ENCODE measurements at places on chromosomes 3 and 15.

DNA sequence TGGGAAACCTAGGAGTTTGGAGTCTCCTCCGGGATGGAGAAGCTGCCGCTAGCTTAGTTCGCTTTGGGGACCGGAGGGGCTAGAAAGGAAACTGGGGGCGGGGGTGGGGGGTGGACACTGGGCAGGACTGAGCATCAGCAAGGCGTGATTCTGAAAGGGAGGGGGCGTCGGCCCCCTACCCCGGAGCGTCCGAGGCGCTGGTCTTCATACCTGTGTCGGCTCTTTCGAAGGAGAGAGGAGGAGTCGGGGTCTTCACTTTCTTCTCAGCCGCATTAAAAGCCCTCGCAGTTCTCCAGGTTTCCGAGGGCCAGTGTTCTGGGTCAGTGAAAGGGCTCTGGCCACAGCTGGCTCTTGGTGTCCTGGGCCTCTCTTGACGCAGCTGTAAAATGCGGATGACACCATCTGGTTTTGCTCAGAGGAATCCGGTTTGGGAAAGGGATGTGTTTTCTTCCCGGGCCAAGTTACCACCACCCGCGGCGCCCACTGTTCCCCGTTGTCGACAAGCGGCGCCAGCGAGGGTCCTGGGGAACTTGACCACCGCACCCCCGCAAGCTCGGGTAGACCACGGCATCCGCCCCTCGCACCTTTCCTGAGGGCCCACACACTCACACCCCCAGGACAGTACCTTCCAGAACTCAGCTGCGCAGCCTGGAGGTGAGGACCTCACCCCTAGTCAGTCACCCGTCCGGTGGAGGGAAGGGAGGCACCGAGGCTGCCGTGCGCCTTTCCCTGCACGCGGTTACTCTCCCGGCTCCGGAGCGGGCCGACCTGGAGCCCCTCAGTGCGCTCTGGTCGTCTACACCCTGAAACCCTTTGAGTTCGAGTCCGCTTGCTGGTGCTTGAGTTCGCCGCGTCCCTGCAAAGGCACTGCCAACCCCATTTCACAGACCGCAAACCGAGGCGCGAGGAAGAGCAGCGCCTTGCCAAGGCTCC is 660 bp downstream of the CCK start:
- no peak for DNase-seq

DNA sequence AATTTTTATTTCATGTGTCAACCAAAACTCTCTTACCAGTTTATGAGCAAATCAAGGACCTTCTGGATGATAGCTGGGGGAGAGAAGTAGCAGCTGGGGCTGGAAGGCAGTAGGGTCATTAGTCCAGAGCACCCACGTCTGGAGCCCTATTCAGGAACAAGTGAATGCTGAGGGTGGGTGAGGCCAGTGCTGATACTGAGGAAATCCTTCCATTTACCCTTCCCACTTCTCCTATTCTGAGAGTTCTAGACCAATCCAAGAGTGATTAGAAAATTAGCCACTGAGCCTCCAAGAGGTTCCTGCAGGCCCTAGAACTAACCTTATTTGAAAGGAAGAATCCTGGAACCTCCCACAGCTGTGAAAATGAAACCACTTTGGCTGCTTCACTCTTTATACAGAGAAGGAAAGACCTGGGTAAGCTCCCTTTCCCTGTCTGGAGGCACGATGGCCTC is 46.2 kb upstream of the VILL start:
- no peak for DNase-seq

GRCh38 chr15:60423537-60423936 is 25.8 kb upstream of the ANXA2 start:
- DNase-seq, result no peak

DNA sequence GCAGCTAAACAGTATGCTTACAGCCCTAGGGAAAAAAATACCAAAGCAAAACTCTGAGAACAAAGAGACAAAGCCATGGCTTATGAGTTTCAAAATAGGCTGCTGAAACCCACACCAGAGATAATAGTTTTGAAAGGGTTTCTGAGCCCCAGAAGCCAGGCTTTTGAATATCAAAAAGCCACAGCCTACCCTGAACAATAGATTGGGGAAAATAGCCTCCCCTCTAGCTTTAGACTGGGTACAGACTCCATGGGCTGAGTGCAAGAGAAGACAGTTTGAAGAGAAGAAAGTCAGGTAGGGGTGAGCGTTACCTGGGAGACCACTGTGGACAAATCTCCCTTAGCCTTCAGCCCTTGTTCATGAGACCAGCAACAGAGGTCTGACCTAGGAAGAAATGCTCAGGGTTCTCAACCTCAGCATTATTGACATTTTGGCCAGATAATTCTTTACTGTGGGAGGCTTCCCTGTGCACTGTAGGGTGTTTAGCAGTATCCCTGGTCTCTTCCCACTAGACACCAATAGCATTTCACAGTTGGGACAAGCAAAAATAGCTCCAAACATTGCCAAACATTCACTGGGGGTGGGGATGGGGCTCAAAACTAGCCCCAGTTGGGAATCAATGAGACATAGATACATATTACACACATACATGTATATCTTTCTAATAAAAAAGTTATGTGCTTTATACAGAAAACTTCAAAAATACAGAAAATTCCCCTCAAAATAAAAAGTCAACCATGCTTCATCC is 11.6 kb upstream of the TAFA4 start:
- no peak for DNase-seq

DNA sequence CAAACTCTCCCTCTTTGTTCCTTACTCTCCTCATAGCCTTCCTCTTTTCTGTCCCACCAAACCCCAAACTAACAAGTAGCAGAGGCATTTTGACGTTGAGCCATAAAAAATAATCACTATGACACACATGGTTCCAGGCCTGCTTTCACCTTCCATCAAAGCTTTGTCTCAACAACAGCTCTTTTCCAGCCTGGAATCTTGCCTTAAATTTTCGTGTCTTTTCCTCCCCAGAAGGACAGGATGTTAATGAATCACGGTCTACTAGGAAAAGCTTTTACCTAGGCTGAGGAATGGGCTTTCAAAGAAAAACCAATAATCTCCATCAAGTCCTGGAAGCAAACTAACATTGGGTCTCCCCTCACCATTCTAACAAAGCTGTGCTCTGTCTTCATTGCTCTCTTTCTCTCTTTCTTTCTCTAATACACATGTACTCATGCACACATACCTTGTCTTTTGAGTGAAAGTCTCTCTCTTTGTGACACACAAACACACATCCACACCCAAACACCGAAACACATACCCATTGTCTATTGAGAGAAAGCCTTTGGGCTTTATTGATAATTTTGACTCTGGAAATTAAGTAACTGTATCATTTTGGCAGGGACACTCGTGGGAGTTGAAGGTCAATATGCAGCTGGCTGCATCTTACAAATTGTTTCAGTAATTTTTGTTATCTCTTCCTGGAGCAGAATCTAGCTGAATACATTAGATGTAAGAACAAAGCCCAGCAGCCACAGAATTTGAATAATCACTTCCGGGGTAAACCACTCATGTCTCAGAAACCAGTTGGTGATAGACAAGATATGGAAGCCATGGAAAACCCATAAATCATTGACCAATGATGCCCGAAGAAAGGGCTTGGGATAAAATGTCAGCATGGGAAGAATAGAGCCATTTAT is 107.4 kb upstream of the SLC4A7 start:
- DNase-seq, result no peak

DNA sequence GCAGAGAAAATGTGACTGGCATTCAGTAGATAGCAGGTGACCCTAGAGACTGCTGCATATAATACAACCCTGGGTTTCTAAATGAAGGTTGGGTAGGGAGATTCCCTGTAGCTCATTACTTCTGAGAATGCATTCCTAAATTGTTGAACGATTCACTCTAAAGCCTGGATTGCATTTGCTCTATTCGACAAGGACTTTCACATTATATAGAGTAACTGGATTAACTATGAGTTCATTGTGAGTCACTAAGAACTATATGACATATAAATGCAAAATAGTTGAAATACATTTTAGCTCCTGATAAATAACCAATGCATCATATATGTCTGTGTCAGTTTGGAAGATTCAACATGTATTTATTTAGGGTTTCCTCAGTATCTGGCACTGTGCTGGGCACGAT is 294.7 kb upstream of the CCDC54 start:
- DNase-seq, result no peak

GRCh38 chr3:143586576-143586975 is 261.7 kb downstream of the SLC9A9 start:
- DNase-seq, result no peak

DNA sequence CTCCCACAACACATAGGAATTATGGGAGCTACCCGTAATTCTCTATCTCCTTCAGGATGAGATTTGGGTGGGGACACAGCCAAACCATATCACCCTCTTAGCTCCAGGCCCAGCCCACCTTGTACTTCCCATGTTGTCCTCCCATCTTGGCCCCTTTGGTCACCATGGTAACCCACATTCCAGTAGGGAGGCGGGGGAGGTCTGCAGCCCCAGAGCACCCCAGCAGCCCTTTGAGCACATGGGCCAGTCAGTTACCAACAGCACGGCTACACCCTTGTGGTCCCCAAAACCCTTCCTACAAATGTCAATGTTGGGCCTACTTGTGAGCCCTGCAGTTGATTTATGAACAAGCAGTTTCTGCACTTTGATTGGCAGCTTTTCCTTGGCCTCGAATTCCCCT is 84.5 kb downstream of the LRRK1 start:
- no peak for DNase-seq

GRCh38 chr3:157148196-157148889 is 11.6 kb downstream of the CCNL1 start:
- no peak for DNase-seq

DNA sequence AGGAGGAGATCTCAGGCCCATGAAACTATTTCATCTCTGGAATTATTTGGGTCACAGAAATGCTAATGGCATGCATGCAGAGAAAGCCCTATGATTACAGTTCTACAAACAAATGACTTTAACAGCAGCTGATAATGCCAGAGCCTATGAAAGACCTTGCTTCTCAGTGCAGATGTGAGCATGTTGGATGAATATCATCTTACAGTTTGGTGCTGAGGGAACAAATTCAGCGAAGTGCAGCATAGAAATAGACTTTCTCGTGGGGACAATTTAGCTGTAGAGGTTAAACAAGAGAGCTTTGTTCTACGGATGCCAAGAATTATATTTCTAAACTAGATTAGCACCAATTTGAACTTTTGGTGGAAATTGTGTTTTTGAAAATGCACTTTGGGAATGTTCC is 27.7 kb downstream of the PTX3 start:
- DNase-seq, result no peak

DNA sequence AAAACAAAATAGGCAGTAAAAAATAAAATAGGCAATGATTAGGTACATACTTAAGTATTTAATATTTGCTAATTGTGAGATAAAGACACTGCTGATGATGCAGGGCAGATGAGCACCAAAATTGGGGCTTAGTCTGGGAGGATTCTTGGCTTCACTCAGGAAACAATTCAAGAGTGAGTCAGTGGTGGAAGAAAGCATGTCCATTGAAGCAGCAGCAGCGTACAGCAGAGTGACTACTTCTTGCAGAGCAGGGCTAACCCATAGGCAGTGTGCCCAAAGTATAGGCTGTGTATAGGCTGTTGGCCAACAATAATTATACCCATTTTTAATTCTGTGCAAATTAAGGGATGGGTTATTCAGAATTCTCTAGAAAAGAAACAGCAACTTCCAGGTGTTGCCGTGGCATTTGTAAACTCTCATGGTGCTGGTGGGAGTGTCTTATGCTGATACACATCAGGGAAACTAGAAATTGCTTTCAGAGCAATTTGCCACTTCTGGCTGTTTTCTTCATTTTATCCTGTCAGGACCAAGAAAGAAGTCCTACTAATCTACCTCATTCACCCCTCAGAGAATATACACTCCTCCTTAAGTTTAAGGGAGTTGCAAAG is 317.3 kb upstream of the NAALADL2 start:
- no peak for DNase-seq

DNA sequence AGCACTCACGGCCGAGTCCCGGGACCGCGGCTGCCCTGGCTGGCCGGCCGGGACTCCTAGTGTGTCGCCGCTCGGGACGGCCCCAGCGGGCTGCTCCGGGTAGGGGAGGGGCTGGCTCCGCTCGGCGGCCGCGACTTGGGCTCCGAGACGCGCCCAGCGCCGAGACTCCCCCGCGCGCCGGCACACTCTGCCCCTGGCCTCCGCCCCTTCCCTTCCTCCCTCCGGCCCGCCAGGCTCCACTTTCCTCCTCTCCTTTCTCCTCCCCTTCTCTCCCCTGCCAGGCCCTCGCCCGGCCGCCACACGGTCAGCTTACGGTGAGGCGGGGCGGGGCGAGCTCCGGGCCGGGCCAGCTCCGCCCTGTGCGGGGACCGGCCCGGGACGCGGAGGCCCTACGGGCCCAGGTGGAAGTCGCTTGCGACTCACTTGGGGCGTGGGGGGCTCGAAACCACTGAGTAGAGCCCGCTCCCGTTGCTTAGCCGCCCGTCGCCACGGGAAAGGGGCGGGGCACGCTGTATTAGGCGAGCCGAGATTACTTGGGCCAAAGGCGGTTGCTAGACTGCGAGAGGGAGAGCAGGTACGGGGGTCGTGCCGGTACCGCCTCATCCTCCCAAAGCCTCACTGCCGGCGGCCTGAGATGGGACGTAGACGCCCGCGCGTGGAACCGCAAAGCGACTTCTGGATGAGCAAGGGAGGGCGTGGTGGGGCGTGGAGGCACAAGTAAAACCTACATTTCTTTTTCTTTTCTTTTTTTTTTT is at the start of gene ITGB5:
ITGB5 (minus strand) TSS at position 189 of the 755 bp plus-strand sequence. CDS start 365 bp downstream, outside the sequence.
- DNase-seq, result no peak

- no peak for DNase-seq
These were observed 85.3 kb upstream of the RNU6-1 start for GRCh38 chr15:67925182-67925581.

DNA sequence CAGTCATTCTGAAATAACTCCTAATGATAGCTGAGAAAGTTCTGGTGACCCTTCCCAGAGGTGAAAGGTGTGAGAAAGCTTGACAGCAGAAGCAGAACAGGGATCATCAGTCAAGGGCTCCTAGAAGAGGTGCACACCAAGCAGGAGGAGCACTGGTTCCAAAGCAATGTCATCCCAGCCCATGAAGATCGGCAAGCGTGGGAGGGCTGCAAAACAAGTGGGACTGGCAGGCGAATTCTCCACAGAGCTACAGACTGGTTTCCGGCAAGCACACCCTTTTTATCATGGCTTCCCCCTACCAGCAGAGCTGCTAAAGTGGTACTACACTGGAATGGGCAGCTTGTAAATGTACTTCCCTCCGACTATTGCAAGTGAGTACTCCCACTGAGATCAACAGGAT is 62.3 kb upstream of the MYO5C start:
- no peak for DNase-seq

DNA sequence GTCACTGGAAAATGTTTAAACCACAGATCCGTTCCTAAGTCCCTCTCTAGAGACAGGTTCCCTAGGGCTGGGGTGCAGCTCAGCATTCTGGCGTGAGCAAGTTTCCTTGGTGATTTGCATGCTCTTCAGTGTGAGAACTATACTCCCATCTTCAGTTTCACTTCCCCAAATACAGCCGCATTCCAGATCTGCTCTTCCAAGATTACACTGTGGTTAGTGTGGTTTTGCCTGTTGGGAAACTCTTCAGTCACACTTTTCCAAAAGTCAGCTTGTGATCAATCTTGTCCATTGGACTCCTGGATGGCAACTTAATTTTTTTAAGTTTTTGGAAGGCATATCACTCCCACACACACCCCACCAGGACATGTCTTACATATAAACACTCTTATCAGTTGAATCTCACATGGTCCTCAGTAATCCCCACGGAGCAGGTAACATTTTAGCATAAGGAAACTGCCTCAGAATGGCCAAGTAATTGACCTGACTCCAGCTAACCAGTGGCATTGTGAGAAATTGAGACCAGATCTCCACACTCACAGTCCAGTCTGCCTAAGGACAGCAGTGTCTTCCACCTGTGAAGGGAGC is 33.5 kb upstream of the PTPN23 start:
- DNase-seq, result peak; percentile 71

GRCh38 chr15:66565741-66566144 is at the start of gene LCTL:
LCTL (minus strand) TSS chr15:66565998; CDS start chr15:66565365, 633 bp downstream.
- DNase-seq, result no peak

- DNase-seq, result no peak
These were observed at the start of gene ST3GAL6 for GRCh38 chr3:98763076-98763475. ST3GAL6 (plus strand) TSS chr3:98763340; CDS start chr3:98768441, 5,101 bp downstream.

Measured in OCI-LY7 (cell line).